ENCODE measurements at places on chromosomes 2 and 18.

DNA sequence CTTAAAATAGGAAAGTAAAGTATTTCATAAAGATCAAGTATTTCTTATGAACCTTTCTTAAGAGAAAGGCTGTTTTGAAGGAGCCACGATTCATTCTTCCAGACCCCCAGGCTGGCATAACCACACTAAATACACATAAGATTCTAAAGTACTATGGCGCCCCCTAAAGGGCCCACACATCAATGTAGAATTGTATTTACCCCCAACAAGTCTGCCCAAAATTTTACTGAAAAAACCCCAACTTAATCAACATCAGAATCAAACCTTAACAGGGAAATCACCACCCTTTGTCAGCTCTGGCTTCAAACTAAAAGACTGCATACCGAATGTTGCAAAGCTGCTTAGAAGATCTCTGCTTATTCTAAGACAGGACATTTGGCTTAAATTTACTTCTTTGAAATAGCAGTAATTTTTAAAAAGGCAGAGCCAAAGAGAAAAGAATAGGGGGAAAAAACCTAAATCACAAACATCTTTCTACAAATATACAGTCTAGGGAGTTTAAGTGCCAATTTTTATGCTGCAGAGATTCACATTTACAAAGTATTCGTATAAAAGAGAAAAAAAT, 20.4 kb upstream of the BCL2 start:
- DNase-seq: no peak

GRCh38 chr2:37797081-37797480, 125.6 kb upstream of the CDC42EP3 start:
- DNase-seq: no peak

DNA sequence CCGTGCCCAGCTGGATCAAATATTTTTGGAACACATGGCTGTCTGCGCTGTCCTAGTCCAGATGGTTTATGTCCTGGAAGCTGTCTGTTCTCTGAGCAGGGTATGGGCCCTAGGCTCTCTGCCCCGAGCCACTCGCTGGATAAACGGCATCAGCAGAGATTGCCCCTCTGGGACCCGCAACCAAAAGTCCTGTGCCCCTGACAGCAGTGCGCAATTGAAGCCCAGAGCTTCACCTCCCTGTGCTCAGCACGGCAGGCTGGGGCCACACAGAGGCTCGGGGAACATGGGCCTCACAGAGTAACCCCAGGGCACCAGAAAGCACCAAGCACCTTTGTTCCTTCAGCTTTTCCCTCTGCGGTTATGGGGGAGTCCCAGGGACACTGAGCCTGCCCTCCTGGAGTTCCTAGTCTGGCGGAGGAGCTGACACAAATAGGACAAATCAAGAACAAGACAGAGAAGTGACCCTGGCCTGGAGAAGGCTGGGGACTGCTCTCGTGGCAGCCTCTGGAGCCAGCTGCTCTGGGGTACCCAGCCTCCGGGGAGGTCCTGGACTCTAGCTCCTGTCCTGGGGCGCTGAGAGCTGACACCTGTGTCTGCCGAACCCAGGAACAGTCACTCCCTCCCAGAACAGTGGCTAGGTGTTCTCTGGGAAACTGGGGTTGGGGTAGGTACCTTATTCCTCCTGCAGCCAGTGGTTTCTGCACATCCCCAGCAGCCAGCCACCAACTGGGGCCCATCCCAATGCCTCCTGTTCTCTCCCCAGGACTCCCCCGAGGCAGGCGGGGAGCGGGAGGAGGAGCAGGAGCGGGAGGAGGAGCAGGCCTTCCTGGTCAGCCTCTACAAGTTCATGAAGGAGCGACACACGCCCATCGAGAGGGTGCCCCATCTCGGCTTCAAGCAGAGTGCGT, 12.3 kb downstream of the ARID5A start:
- no peak for DNase-seq

GRCh38 chr18:43279015-43279744, 1.9 kb upstream of the SYT4 start:
- no peak for DNase-seq

DNA sequence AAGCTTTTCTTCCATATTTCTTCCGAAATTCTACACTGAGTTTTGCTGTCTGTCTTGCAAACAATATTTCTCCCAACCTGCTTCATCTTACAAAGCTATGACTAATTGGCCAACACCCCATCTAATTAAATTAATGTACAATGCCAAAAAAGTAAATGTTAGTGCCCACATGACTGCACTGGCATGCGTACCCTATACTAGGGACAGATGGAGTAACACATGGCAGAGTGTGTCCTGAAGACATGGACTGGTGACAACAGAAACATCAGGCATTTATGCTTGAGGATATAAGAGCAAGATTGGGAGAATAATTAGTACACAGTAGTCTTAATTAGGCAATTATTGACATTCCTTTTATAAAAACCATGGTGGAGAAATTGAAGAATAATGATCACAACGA, 66.8 kb downstream of the MREG start:
- no peak for DNase-seq

- DNase-seq: no peak
These were observed 50.2 kb upstream of the PAIP2B start for GRCh38 chr2:71277147-71277475.

- DNase-seq: no peak
These were observed 4.6 kb downstream of the LOXL3 start for GRCh38 chr2:74548900-74549826.

DNA sequence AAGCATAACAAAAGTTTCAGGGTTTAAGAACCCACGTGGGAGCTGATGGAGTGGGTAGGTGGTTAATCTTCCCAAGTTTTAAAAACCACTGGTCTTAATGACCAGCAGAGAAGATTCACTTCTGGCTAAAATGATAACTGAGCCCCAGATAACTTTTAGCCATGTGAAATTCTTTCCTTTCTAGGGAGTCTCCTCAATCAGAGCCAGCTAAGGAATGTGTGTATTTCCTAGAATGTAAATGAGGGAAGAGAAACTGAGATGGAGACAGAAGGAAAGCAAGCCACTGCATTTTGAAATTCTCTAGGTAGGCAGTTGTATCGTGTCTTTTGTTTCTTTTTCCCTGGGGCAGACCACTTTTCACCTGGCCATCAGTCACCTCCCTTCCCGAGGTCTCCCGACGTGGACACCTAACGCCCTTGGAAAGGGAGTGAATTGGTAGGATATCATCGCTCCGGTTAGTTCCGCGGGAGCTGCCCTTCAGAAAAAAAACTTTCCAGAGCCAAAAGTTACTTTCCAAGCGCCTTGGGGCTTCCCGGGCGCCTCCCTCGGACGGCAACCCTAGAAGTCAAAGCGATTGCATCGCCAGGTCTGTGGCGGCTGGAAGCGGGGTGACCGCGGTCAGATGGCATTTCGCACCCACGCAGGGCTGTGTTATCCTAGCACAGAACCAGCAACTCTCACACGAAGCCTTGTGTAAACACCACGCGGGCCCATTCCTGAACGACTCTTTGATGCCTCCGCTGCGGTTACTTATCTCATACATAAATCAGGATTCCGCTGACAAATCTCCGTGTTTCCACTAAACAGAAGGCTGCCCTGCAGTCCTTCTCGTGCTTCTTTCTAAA, 1.3 kb downstream of the COLEC12 start:
- DNase-seq: no peak

- no peak for DNase-seq
These were observed 22.4 kb downstream of the ARL6IP6 start for GRCh38 chr2:152740743-152741328.

DNA sequence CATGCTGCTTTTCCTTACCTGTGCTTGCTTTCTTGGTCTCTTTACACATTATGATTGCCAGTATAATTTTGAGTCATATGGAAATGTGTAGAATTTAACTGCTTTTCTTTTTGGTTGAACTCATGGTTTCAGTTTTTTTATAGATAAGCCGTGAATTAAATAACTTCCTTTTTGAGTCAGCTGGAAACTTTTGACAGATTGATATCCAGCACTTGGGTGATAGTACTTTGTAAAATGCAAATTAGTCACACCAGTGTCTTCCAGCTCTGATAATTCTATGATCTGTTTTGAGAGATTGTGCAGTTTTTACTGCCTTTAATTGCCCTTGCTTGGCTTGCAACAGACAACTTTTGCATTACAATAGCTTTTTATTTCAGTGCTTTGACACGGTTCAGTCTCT, 86.4 kb downstream of the NCOA1 start:
- no peak for DNase-seq

DNA sequence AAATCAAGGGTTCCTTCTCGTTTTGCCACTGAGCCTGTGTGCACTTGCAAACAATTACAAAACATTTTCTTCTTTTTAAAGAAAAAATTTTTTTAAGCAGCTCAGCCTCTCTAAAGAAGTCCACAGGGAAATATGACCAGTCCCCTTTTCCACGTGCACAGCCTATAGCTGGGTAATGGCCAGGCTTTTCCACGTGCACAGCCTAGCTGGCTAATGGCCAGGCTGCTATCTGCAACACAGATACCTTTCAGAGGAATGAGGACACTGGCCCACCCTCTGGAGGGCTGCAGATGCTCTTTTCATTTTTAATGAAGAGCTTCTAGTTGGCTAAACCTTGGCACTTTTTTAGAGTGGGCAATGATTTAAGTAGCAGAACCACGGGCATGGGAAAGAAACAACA, 46.3 kb downstream of the ASB18 start:
- DNase-seq: no peak

GRCh38 chr2:210536973-210537650, 19.3 kb upstream of the CPS1 start:
- DNase-seq: no peak

DNA sequence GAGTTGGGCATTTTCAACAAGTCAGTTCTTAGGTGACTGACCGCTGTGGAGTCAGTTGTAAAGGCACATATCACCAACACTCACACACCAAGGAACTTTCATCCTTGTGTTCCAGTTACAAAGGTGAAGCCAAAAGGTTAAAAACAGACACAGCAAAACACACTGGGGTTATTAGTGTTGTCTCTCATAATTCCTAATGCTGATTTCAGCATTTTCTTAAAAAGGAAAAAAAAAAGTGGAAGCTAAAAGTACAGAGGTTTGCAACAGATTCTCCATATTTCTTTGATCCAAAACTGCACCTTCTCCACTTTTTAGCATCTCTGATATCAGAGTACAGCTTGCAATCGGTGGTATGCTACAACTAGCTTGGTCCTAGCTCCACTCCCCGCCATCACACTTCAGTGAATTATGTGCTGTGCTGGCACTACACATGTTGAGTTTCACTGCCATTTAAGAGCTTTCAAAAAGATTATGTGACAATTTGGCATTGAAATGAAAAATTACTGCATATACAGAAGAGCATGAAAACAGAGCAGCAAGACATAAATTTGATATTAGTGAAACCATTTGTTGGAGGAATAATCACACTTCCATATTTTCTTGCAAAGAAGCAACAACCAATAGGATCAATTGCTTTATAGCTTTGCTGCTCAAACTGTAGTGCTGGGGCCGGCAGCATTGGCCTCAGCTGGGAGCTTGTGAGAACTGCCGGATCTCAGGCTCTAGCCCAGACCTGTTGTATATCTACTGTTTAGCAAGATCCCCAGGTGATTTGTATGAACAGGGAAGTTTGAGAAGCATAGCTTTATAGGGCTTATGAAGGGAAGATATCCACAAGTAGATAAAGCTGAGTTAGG, 62.3 kb upstream of the DAPL1 start:
- DNase-seq: no peak

DNA sequence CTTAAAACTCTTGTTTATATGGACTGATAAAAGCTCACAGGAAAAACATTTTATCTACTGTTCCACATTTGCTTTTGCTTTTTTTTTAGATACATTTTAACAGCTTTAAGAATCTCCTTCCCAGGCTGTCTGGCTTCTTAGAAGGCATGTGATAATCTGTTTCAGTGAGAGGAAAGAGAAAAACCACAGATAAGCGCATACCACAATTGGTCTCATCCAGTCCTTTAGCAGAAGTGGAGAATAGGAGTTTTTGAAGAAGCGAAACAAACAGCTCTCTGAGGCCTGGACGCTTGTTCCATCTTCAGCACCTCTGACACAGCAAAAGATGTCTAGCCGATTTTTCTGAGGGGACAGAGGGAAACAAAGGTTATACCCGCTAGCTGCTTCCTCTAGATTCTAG, 37.6 kb downstream of the RMC1 start:
- DNase-seq: no peak

GRCh38 chr18:38475686-38476085, 910.1 kb upstream of the CELF4 start:
- DNase-seq: no peak

DNA sequence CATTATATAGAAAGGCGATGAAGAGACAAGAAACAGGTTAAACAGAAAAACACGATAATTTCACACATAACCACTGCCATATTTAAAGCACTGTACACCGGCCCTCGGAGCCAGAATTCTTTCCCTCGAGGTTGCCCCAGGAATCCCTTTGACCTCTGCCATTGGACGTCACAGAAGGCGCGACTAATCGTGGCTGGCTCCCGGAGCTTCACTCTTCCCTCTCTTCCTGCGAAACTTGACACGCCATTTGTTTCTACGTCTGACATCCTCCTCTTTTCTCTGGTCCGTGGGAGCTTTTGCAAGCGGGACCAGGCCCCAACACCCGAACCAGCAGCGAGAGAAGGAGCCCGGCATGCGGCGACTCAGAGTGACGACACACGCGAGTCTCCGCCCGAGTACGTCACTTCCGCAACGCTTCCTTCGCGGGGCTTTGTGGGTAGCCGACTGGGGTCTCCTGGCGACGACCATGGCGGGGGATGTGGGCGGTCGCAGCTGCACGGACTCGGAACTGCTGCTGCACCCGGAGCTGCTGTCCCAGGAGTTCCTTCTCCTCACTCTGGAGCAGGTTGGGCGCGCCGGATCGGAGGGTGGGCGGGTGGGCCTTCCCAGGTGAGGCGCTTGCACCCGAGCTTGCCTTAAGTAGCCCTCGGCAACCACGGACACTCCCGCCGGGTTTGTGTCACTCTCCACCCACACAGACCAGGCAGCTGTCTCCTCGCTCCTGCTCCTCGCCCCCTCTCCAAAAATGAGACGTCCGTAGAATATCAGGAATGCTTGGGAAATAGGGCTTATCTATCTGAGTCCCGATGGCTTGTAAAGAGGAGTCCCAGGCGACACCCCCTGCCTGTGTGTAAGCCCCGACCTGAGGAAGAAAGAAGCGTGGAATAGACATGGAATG, at the start of gene C2orf49:
Gene C2orf49 (plus strand): TSS at position 419 of the 898 bp plus-strand sequence. CDS start 48 bp downstream, at position 467.
- peak; percentile 78 for DNase-seq

GRCh38 chr2:26687801-26688200, 4.7 kb upstream of the KCNK3 start:
- no peak for DNase-seq

- no peak for DNase-seq
These were observed 58.2 kb downstream of the KLF7 start for GRCh38 chr2:207107551-207107950.

- DNase-seq: no peak
These were observed 19.4 kb downstream of the CYP26B1 start for GRCh38 chr2:72128059-72128842.

DNA sequence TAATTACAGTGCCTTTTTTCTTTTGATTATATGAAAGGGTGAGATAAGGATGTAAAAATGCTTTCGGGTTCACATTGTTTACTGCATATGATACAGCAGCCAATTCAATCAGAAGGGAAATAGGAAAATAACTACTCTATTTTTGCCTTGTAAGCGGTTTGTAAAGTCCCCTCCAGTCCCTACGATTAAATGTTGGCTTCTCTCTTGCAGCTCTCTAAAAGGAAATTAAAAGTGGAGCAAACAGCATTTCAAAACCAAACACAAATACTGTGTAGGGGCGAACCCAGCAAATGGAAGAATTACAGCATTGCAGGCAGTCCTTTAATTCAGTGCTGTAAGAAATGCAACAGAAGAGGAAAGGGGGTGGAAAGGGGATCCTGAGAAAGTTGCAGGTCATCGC, 18.9 kb downstream of the LYPD6B start:
- no peak for DNase-seq

GRCh38 chr2:173741759-173742158, 223.4 kb downstream of the SP3 start:
- DNase-seq: no peak
